Fibroblast of mammary gland (primary cell): ENCODE measurements at places on chromosomes 3 and 15.

- peak; percentile 90 for DNase-seq
Measured at GRCh38 chr3:156615592-156616173, 58.7 kb upstream of the TIPARP start.

- no peak for DNase-seq
Measured at GRCh38 chr3:73804204-73804603, 179.5 kb upstream of the PDZRN3 start.

GRCh38 chr15:90031231-90031791 is 30.2 kb downstream of the ZNF710 start:
- DNase-seq = peak; percentile 86

DNA sequence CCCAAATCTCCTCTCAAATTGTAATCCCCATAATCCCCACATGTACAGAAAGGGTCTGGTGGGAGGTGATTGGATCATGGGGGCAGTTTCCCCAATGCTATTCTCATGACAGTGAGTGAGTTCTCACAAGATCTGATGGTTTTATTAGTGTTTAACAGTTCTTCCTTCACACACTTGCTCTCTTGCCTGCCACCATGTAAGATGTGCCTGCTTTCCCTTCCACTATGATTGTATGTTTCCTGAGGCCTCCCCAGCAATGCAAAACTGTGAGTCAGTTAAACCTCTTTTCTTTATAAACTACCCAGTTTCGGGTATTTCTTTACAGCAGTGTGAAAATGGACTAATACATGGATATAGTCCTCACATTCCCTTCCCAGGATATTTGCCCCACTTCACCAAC is 126.7 kb upstream of the SPATA12 start:
- DNase-seq = no peak
